ENCODE measurements at places on chromosomes 2 and 18.

DNA sequence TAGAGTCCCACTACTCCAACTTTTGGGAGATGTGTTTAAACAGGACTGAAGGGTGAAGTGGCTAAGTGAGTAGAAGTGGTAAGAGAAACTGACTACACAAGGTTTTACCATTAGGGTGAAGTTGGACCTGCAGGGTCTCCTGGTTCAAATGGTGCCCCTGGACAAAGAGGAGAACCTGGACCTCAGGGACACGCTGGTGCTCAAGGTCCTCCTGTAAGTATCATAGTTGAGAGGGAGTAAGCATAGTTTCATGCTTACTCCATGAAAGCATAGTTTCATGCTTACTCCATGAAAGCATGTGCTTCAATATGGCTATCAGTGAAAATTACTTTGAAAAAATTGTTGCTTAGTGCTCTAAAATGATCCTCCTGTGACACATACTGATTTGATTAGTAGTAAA lies 19.1 kb downstream of the COL3A1 start:
- no peak for DNase-seq

GRCh38 chr2:165197346-165197745 lies 6.5 kb downstream of the SCN3A start:
- DNase-seq = no peak

DNA sequence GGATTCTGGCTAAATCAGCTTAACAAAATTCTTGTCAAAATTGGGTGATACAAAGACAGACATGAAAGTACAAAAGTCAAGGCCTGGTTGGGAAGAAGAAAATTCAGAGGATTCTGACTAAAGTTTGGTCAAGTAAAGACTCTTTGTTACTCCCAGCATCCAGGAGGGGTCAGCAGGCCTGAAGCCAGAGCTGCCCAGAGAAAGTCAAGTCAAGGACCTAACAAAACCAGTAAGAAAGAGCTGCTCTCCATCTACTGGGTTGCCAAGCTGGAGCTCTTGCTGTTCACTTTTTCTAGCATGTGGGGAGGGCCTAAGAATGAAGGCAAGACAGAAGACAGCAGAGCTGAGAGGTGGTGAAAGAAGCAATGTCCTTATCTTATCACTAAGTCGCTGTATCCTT lies 143.3 kb downstream of the C1D start:
- no peak for DNase-seq

DNA sequence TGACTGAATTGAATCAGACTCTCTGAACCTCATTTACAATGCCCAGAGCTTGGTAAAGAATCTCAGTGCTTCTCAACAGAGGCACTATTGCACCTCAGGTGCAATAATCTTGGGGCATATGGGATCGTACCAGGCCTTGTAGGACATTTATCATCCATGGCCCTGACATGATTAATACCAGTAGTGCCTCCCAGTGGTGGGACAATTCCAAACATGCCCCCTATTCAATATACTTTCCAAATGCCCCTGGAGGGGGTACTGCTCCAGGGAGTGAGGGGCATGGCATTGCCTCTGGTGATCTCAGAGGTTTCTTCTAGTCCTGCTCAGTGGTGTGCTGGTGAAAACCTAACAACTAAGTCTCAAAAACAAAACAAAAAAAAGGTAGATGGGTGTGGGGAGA lies 174.9 kb upstream of the SMAD2 start:
- DNase-seq = no peak

DNA sequence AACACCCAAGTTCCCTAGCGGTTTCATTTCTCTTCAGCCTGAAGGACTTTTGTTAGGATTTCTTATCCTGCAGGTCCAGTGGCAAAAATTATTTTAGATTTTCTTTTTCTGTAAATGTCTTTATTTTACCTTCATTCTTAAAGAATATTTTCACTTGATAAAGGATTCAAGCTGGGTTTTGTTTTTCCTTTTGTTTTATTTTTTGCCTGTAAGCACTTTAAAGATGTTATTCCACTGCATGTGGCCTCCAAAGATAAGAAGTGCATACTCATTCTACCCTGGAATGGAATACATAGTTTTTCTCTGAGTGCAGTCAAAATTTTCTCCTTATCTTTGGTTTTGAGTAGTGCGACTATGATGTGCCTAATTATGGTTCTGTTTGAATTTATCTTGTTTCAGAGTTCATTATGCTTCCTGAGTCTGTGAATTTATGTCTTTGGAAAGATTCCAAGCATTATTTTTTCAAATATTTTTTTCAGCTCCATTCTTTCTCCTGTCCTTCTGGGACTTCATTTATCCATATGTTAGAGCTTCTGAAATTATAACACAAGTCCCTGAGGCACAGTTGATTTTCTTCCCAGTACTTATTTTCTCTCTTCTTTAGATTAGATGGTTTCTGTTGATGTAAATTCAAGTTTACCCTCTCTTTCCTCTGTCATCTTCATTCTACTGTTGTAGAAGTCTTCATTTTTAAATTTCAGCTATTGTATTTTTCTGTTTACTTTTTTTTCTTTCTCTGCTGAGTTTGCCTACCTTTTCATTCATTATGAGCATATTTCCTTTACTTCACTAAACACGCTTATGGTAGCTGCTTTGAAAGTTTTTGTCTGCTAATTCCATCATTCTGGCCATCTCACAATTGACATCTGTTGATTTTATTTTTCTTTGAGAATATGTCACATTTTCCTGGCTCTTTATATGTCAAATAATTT lies 69.6 kb downstream of the MAPRE2 start:
- DNase-seq = peak; percentile 92

DNA sequence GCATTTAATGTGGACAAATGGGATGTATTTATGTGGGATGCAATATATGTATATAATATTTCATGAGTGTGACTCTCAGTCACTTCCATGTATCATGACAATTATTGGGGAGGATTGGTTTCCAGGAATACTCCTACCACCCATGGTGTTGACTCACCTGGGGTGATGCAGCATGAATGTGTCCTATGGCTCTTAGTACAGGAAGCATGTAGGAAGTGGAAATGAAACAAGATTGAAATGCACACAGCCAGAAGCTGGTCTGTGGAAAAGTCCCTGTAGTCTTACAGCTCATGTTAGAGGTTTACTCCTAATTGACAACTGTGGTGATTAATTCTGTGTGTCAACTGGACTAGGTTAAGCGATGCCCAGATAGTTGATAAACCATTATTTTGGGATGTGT lies 89.3 kb upstream of the HAAO start:
- peak; percentile 11 for DNase-seq

GRCh38 chr2:109285244-109285651 lies 156.2 kb downstream of the SH3RF3 start:
- DNase-seq = no peak

DNA sequence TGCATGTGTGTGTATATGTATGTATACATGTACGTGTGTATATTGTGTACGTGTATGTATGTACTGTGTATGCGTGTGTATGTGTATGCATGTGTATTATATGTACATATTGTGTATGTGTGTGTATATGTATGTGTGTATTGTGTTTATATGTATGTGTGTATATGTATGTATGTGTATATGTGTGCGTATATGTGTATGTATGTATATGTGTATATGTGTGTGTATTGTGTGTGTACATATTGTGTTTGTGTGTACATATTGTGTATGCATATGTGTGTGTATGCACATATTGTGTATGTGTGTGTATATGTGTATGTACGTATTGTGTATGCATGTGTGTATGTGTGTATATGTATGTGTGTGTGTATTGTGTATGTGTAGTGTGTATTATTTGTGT lies 15.6 kb upstream of the NEU4 start:
- no peak for DNase-seq

- DNase-seq = no peak
These were observed 471.4 kb upstream of the REG3G start for GRCh38 chr2:78553866-78554647.

DNA sequence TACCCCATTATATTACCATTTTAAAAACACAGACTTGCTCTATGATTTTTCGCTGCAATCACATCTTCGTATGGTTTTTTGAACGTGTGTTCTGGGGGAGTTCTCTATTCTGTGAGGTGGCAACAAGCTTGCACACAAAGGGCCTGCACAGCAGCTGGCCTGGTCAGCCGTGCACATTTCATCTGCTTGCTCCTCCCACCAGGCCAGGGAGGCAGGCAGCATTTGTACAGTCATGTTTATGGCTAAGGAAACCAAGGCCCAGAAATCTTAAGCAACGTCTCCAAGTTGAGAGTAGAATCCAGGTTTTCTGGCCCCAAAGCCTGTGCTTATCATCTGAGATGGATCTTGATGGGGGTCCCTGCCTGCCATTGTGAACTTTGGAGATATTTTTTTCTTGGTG lies 106.4 kb upstream of the SMIM21 start:
- no peak for DNase-seq

DNA sequence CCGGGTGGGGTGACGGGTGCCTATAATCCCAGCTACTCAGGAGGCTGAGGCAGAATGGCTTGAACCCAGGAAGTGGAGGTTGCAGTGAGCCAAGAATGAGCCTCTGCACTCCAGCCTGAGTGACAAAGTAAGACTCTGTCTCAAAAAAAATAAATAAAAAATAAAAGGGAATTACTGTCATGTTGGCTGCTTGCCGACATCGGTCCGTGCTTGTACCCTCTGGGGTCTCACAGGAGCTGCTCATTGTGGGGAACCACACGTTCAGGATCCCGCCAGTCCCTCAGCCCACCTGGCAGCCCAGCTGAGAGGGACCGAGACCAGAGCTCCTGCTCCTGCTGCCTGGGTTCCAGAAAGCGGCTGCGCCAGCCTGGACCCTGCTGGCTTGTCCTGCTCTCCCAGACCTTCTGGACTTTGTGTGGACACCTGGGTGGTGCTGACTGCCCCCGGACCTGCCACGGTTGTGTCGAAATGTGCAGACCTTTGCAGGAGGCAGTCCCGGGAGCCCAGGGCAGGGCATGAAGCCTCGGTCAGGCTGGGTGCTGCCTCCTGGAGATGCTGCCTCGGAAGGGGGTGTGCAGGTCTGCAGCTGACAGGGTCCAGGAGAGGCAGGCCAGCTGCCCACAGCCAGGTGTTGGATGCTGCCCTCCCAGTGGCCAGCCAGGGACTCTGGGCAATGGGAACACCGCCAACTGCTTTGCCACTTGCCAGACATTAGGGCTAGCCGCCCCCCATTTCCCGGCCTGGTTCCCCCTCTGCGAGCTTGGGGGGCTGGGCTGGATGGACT lies 16.4 kb downstream of the KLF11 start:
- DNase-seq = no peak

- DNase-seq = no peak
These were observed 112.4 kb upstream of the WDR75 start for GRCh38 chr2:189328848-189329245.

- no peak for DNase-seq
These were observed 179.7 kb downstream of the ANAPC1 start for GRCh38 chr2:111704246-111704645.

DNA sequence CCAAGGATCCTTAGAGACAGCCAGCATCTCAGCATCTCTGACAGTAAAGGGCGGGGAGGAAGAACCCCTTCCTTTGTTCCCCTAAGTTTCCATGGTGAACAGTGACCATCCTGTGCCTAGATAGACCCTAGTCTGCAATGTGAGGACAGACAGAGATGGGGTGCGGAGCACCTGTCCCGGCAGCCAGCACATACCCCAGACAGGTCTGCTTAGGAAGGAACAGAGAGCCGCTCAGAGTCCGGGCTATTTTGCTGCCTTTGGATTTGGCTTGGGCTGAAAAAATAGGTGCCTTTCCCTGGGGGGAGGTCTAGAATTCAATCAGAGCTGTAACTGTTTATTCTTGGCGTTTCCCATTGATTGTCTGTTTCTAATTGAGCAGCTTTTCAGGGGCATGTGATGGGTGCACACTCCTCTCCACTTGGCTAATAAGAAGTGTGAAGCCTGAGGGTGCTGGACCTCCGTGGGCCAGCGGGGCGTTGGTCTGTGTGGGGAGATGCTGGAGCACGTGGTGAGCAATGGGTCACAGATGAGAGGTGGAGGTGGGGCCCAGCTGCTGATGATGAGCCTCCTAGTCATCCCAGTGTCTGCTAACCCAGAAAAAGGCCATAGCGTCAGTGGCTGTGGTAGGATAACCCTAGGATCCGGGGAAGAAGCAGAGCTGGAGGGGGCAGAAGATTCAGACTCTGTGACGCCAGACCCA lies 236.8 kb downstream of the SEPTIN10 start:
- no peak for DNase-seq

- DNase-seq = no peak
These were observed 57.6 kb downstream of the SLC4A3 start for GRCh38 chr2:219684721-219685689.

DNA sequence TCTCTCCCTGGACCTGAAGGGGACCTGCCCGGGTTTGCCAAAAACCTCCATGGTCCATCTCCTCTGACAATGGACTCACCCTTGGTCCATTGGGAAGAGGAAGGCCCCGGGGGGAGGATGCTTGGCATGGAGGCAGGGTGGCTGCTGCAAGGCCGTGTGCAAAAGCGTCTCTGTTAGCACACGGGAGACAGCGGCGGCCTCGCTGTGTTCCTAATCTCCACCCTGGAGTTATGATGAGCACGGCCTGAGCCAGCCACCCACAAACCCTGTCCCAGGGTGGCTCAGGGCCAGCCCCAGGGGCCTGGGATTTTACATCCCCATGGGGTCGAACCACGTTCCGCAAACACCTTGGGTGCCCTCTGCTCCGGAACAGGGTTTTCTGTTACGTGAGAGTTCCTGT lies 35.8 kb downstream of the AQP12A start:
- DNase-seq = no peak

DNA sequence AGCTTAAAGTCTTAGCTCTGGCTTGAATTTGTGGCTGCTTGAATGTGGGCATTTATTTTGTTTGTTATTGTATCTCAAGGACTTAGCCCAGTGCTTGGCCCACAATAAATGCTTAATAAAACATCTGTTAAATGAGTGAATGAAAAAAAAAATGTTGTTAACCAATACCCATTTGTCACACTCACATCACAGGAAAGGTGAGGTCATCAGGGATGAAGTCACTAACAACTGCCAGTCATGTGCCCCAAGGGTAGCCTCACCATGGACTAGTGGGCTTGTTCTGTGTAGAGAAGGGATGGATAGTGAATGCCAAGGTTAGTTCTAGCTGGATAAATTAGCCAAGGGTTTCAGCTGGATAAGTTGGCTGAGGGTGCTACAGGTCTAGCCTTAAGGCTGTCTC lies 3.0 kb downstream of the NRBP1 start:
- DNase-seq = peak; percentile 82

- DNase-seq = no peak
These were observed 45.0 kb downstream of the PHLPP1 start for GRCh38 chr18:62760403-62760734.

- peak; percentile 64 for DNase-seq
These were observed 643 bp downstream of the PLCL1 start for GRCh38 chr2:197804758-197805714.

- peak; percentile 94 for DNase-seq
These were observed 83.3 kb upstream of the ID2 start for GRCh38 chr2:8598295-8599165.

Measured in erythroblast (primary cell).